ENCODE measurements at places on chromosomes 4 and X.

GRCh38 chr4:139676913-139677585, 11.4 kb downstream of the MGST2 start:
- DNase-seq: no peak

GRCh38 chr4:38572793-38573192, 91.2 kb upstream of the KLF3 start:
- DNase-seq: no peak

DNA sequence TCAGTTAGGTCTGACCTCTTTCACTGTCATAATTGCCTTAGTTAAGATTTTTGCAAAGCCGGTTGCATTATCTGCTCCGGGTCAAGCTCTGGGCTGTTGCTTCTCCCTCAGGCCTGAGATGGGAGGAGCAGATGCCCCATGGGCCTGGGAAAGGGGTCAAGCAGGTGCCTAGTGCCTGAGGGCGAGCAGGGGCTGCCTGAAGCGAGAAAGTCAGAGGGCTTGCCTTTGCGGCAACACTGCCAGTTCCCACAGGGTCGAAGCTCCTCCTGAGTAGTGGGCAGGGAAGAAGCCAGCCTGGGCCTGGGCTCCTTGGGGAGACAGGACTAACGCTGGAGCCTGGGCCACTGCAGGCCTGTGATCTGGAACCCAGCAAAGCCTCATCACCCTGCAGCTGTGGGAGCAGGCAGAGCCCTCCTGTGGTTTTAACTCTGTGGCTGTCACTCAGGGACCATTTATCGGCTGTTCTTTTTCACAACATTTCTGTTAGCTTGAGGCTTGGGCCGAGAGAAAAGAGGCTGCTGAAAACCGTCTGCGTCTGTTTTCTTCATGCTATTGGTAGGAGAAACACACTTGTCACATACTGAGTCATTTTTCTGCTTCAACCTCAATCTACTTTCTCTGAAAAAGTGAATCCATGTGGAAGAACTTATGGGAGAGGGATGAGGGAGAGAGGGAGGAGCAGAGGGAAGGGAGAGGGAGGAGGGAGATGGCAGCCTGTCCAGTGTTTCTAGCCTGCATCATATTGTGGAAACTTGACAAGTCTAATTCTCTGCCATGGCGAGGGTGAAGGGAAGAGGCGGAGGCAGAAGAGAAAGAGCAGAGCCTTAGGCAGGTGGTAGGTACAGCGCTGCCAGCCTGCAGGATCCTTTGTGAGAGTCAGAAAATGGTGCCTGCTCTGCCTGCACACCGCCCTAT, 68.4 kb downstream of the RHOH start:
- DNase-seq: no peak

- DNase-seq: no peak
These were observed 95.9 kb upstream of the DUSP21 start for GRCh38 chrX:44747969-44748368.

- DNase-seq: no peak
These were observed 290.7 kb downstream of the PCDH10 start for GRCh38 chr4:133439830-133440229.

- DNase-seq: no peak
These were observed 2188.9 kb upstream of the TENM3 start for GRCh38 chr4:180054291-180054690.

- no peak for DNase-seq
These were observed 58.4 kb downstream of the SEPSECS start for GRCh38 chr4:25101836-25102235.

DNA sequence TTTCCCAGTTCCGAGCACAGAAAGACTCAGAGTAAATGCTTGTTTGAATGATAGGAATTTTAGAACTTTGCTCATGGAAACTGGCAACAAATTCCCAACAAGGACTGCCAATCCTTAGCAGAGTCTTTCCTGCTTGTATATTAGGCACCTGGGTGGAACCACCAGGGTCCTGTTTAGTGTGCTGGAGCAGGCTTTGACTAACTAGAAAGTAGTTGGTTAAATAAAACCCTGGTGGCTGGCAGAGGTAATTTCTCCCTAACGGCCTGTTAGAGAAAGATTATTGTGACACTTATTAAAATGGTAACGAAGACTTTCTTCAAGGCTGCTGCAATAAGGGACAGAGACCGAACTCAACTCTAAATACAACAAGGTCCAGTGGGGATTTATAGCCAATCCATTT, 103.6 kb upstream of the TEX13D start:
- no peak for DNase-seq

DNA sequence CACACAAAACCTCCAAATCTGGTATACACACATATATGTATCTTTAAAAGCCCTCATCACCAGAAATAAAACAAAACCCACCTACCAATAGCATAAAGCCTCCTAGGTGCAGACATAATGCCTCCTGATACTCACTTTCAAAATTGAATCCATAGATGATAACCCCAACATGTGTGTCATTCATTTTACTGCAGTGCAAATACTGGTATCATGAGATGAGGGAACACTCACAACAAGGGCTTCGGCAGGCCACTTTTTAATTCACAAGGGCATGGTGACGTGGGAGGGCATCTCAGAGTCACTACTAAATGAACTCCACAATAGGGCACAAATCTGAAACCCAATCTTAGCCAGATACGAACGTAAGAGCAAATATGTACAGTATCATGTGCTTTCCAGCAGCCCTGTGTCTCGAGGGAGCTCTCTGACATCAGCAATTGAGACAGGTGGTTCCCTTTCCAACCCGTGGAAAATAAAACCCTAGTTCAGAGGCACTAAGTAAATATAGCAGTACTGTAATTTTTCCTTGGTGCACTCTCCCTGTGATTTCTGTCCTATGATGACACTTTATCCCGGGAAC, 14.1 kb upstream of the PPARGC1A start:
- DNase-seq: no peak

GRCh38 chrX:39504850-39505259, 592.9 kb downstream of the BCOR start:
- no peak for DNase-seq

DNA sequence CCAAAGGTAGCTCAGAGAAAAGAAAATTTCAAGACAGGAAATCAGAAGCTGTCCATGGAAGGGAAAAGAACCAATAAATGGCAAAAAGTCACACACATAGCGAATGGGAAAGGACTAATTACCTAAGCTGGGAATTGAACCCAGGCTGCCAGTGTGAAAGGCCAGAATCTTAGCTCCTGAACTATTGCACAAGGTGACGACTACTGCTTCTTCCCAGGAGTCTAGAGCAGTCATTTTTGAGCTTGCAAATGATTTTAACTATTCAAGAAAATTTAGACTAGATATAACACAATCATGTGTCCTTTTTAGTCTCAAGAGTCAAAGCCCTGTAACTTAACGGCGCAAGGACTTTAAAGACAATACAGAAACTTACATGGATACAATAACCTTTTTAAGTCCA, 34.1 kb upstream of the ZNF81 start:
- no peak for DNase-seq

DNA sequence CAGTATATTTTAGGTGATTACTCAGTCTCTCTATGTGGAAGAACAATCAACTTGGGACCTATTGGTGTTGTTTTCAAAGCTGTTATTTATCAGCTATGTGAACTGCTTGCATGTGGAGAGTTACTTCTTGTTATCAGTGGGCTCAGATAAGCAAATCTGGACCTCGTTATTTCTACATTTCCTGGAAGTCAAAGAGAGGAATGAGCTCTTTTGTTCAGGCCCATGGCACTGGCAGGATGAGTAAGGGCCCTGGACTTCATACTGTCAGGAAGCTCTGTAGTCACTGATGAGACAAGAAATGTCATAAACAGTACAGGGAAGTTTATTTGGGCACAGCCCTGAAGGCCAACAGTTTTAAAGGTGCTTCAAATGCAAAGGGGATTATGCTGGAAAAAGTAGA, 760.6 kb upstream of the EPHA5 start:
- no peak for DNase-seq

GRCh38 chr4:4394644-4395043, 7.7 kb downstream of the NSG1 start:
- DNase-seq: no peak

DNA sequence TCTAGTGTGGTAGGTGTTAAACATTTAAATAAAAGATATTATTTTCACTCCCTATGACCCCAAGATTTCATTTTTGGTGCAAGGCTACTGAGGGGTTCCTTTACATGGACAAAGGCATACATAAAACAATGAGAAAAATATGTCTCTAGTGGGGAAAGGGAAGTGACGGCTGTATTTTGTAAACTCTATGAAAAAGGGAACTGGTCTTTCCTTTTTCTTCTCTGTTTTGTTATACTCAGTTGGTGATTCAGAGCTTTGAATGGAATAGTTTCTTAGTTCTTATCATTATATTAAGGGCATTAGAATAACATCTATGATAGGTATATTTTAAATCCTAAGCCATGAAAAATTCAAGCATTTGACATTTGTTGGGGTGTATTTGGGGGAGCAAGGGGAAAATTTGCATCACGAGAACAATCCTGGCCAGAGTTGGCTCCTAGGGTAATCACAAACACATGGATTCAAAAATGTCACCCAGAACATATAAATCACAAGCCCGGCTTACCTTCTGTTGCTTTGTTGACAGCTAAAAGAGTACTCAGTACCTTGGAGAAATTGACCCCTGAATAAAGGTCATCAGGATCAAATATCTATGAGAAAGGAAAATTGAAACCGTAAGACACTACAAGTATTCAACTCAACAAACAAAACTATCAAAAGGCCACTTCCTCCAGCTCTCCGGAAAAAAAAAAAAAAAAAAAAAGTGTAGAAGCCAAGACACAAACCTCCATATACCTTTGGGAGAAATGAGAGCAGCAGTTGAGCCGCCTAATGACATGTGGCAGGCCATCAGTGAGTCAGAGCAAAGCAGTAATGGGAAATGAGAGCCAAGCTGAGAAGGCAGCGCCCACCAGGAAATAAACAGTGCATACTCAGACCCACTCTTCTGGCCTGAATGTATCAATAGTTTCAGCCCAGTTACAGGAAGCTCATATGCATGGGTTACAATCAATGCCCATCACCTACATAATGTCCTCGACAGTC, 33.4 kb downstream of the ARHGEF6 start:
- no peak for DNase-seq

DNA sequence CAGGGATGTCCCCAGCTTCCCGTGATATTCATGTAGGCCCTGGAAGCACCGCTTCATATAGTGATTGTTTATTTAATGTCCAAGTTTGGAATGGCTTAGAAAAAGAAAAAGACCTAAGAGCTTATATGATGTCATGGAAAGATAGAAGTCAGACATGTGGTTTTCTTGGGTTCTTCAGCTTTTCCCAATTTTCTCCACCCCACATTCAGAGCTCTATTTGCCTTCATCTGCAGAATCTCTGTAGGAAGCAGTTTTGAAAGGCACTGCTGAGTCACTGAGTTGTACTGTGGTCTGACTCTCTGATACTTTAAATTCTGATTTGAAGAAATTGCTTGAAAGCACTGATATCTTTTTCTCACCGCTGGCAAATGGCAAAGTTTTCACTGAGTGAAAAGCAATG, 120.6 kb upstream of the EDNRA start:
- DNase-seq: no peak

DNA sequence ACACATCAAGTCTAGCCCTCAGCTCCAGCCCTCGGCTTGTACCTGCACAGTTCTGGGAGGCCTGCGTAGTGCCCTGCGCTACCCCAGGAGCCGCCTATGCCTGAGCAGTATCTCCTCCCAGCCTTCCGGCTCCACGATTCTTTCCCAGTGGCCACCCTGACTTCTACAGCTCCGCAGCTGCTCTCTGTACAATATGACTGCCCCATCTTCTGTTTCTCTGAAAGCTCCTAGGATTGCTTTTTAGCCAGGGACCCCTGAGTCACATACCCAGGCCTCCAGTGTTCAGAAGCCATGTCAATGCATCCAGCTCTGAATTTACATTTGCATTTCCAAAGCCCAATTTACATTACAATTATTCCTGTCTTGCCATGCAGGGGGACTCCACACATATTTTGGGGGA, 135.5 kb downstream of the PJA1 start:
- DNase-seq: no peak

DNA sequence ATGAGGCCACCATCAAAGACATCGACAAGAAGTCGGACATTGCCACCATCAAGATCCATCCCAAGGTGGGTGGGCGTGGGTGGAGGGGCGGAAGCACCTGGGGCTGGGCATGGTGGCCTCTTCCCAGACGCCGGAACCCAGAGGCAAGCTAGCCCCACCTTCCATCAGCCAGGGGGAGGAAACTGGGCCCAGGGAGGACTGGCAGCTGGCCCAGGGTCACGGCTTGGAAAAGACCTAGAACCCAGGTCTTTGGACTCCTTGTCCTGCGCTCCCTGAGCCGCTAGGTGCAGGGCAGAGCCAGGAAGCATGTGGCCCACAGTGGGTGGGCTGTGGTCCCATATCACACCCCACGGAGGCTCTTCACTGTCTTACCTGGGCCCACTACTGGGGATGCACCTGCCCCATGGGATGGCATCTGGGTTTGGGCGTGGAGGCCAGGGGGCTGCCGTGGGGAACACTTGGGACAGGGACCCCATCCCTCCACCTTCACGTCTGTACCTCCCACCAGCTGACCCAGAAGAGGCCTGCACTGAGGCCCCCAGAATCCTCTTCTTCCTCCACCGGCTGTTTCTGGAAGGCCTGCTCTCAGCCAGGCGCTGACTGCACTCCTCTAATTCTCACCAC, 17.3 kb downstream of the HTRA3 start:
- DNase-seq: no peak

DNA sequence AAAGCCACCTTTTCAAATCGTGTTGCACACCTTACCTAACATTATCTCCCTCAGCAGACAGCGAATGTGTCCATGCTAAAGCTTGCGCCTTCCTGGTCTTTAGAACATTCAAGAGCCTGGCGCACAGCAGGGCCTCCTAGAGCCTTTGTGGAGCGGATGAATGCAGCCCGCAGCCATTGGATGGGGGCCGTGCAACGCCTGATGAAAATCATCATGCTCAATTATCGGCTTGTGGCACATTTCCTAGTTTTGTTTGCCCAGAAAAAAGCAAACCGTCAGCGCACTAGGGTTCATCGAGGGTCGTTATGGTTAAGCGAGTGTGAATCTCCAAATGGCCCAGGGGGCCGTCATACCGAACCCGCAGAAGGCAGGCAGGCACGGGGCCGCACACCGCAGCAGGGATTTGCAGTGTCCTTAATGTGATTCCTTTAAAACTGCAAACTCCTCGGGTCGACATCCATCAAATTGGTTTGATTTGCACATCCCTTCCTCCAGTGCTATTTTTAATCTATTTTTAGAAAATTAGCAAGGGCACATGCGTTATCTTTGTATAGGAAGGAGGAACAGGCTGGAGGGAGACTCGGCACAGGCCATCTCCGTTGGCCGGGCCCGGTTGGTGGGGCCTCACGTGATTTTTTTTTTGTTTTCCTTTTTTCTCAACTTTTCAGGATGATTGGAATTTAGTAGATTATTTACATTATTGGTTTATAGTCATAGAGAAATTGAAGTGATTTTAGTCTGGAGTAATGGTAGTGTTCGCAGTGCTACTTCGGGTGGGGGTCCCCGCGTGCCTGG, 53.1 kb downstream of the ABLIM2 start:
- DNase-seq: no peak

- DNase-seq: no peak
These were observed 96.1 kb downstream of the FRYL start for GRCh38 chr4:48683784-48684666.

GRCh38 chr4:55092504-55092903, 32.9 kb downstream of the KDR start:
- no peak for DNase-seq
